Frontal cortex (tissue), 4 donors: ENCODE measurements at places on chromosomes 2 and 18. TPM values are rescaled to one million over a fixed set of nuclear protein-coding genes. Genes with fewer than 3 reads are reported as not detected.

Gene GATA6
- under 0.01 TPM for total RNA-seq

Gene IL1R1
- 0.41 TPM for total RNA-seq

- DNase-seq = no peak
These were observed 61.4 kb downstream of the LHCGR start for GRCh38 chr2:48694149-48694548.

DNA sequence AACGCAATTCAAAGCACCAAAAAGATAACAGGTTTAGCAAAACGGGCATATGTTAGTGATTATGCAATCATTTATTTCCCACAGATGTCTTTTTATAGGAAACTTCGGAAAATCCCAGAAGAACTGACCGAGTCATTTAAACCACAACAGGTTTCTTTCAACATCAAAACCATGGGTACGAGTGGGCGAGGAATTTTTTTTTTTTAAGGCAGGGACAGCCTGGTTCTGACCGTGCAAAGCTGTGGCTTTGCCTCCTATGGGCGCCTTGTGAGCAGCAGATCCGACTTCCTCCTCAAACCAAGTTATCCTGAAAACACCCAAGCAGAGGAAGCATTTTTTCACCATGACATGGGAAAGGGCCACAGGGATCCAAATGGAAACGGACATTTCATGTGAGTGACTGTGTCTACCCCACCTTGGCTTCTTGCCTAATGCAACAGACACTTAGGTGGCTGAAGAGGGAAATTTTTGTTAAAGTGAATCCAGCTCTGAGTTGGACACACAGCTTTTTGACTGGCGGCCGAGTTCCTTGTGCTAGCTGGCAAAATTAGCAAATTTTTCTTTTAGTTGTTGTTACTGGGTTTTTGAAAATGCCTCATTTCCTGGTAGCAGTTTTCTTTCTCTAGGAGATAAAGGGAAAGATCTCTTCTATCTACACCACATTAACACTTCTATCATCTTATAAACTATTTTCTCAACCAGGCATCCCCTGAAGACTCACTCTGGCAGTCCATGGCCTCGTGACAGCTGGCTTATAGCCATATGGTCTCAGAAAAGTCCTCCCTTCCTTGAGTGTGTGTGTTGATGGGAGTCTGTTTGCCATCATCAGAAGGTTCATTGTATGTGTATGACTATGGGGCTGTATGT, 487.4 kb upstream of the ZEB2 start:
- DNase-seq = no peak

DNA sequence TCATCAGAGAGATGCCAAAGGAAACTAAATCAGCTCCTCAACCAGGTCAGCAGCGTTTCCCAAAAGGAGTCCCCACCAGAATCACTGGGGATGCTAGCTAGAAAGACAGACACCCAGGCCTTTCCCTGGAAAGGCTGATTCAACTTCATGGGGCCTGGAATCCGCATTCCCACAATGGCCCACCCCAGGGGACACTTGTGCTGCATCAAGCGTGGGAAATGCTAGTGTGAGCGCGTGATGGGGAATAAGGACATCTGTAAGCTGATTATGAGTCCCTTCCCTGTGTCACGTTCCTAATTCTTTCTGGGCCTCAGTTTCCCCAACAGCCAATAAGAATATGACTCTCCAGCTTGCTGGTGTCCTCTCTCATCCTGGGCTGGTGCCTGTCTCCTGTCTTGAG, 2.2 kb upstream of the WNT10A start:
- DNase-seq = no peak

DNA sequence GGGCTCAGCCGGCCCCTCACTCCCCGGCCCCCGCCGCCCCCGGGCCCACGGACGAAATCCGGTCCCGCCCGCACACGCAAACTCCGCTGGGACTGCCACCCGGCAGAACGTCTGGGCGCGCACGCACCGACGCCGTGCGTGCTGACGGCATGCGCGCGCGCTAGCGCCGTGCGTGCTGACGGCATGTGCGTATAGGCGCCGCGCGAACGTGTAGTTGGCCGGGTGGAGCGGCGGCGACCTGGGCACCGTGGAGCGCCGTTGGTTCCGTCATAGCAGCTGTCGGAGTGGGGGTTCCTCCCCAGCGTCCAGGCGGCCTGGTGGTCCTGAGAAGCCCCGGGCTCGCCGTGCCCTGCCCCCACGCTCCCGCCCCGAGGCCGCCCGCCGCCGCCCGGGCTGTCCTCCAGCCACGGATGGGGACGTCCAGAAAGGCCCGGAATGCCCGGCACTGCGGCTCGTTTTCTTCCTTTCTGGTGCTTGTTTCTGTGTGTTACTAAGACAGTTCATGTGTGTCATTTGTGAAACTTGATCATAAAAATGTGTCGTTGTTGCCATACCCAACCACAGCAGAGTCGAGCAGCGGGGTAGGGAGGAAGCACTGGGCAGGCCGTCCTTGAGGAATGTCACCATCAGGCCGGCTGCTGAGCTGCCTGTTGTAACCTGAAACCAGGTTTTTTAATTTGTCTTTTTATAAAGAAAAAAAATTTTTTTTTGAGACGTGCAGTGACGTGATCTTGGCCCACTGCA, at the start of gene TXNL4A:
TXNL4A (minus strand) TSS at position 113 of the 744 bp plus-strand sequence. CDS start 171 bp downstream, outside the sequence.
- DNase-seq = peak; percentile 90

GRCh38 chr2:202015471-202015870, 18.2 kb upstream of the FZD7 start:
- no peak for DNase-seq

- no peak for DNase-seq
These were observed 289.8 kb downstream of the ALPK2 start for GRCh38 chr18:58338961-58339592.

- DNase-seq = no peak
These were observed 124.5 kb downstream of the DCDC2C start for GRCh38 chr2:3827673-3828575.

DNA sequence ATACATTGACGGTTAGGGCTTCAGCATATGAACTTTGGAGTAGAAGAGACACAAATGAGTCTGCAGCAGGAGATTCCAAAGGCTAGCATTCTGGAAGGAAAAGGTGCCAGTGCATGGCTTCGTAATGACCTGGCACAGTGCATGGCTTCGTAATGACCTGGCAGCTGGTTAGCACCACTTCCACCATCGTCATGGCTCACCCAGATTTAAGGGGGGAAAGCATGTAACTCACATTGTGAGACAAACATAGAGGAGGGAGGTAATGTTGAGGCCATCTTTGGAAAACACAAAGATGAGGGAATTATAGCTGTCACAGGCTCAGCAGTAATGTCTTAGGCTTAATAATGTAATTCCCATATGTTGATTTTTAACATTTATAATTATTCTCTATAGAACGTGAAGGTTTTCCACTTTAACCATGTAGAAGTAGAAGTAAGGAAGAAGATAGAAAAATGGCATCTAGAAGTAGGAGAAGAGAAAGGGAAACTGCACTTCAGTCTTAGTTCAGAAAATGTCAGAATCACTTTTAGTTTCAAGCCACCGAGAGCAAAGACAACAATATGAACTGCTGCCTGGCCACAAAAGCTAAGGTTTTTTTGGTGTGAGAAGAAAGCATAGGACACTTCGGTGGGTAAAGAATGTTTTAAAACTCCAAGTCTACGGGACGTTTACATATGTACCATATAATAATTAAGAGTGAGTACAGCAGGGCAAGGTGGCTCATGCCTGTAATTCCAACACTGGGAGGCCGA, 6.8 kb upstream of the STK25 start:
- no peak for DNase-seq
